ENCODE measurements at places on chromosomes 5 and 9. TPM values are rescaled to one million over a fixed set of nuclear protein-coding genes. Genes with fewer than 3 reads are reported as not detected.

- DNase-seq, result no peak
These were observed 79.4 kb downstream of the FAM114A2 start for GRCh38 chr5:153959134-153959957.

GRCh38 chr5:169431386-169431785 lies 130.4 kb upstream of the SLIT3 start:
- DNase-seq, result no peak

DNA sequence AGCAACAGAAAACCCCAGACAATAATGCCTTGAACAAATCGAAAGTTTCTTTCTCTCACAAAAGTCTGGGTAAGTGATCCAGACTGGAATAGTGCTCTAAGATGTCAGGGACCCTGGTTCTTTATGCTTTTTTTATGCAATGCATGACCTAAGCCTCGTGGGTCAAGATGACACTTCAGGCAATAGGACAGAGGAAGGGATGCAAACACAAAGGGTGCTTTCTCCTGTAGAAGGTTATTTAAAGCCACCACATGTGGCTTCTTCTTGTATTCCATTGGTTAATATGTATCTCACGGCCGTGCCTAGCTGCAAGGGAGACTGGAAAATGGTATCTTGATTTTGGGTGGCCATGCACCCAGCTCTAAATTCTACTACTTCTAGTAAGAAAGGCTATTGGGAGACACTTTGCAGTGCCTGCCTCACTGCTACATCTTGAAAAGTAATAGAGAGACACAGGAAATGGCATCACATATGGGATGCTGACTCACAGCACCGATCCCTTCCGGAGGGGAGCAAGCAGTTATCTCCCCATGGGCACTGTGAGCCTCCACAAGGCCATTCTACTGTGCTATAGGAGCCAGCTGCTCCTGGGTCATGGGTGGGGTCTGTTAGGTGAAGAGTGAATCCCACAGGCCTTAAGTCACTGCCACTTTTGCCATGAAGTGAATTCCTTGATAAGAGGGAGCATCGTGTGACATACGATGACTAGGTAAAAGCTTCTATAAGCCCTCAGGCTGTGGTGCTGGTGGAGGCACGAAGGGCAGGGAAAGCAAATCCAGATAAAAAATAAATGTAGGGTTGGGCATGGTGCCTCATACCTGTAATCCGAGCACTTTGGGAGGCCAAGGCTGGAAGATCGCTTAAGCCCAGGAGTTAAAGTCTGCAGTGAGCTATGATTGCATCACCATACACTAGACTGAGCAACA lies 32.5 kb upstream of the RAB14 start:
- no peak for DNase-seq

DNA sequence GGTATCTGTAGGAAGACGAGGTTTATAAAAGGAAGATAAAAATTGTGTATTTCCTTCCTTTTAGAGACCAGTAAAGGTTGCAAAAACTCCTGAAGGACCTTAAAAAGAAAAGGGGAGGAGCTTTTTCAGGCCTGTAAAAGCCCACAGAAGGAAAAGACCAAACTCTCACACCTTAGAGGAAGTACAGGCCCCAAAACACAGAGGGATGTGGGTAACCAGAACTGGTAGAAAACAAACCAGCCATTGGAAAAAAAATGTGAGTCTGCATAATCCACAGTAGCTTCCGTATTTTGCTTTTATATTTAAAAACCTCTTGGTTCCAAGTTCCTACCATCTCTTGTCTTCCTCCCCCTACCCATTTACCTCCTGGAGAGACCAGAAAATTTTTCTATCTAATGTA lies 8.5 kb downstream of the GIN1 start:
- DNase-seq, result no peak

- no peak for DNase-seq
These were observed 158.5 kb downstream of the TRPM6 start for GRCh38 chr9:74729136-74729695.

- DNase-seq, result no peak
These were observed 180.4 kb downstream of the DAB2IP start for GRCh38 chr9:121831869-121832268.

DNA sequence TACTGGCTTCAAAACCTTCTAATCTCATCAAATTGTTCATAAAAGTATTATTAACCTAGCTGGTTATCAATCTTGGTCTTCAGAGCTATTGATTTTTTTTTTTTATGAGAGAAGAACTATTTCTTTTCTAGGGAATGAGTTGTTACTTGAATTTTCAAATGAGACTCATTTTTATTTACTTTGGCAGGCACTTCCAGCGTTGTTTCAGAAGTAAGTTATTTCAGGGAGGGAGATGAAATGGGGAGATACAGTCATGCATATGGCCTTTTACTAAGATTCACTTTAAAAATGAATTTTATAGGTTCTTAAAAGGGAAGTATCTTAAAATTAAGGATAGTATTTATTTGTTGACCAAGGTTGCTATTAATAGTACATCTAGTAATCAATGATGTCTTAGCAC lies 129.6 kb downstream of the IZUMO3 start:
- DNase-seq, result no peak

GRCh38 chr9:89841456-89841855 lies 236.6 kb downstream of the GADD45G start:
- no peak for DNase-seq

DNA sequence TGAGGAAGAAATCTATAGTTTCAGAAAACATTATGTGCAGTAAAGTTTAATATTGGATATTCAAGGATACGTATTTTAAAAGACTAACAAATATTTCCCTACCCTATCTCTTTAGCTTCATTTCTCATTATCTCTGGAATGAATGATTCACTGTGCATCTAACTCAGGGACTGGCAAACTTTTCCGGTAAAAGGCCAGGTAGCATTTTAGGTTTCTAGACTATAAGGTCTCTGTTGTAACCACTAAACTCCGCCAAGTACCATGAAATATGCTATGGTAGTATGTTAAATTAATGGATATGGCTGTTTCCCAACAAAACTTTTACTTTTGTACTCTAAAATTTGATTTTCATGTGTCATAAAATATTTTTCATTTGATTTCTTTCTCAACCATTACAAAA lies 13.2 kb downstream of the FEM1C start:
- DNase-seq, result no peak

GRCh38 chr9:138013273-138013672 lies 135.7 kb downstream of the CACNA1B start:
- no peak for DNase-seq

GRCh38 chr5:175701797-175702196 lies 43.9 kb downstream of the HRH2 start:
- DNase-seq, result no peak

DNA sequence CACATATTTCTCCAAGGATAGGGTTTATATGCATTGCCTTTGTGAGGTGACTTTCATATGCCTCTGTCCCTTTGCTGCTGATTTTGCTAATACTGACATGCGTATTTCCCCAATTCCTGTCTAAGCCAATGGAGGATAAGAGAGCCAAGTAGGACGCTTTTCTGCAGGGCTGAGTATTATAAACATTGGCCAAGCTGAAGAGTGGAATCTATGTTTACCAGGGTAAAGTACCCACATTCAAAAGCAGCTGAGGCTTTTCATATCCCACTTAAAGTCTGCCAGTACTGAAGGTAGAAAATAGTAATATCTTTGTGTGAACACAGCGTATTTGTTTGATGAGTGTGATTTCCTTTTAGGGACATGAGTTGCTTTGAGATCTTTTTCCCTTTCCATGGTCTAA lies 128.8 kb upstream of the GPR151 start:
- DNase-seq, result no peak

- DNase-seq, result no peak
These were observed 160.2 kb downstream of the SH3GL2 start for GRCh38 chr9:17739022-17739421.

DNA sequence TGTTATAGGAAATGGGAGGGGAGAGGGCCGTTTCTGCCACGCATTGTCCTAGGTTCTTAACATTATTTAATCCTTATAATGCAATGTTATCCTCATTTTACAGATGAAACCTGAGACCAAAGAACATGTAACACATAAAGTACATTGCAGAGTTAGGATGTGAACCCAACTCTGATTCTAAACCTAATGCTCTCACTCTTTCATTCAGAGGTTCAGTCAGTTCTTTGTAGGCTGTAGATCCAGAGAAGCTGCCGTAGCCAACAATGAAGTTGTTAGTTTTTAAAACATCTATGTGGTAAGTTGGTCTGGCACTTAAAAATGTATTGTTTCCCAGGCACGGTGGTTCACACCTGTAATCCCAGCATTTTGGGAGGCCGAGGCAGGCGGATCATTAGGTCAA lies 10.5 kb upstream of the PSMD5 start:
- no peak for DNase-seq

DNA sequence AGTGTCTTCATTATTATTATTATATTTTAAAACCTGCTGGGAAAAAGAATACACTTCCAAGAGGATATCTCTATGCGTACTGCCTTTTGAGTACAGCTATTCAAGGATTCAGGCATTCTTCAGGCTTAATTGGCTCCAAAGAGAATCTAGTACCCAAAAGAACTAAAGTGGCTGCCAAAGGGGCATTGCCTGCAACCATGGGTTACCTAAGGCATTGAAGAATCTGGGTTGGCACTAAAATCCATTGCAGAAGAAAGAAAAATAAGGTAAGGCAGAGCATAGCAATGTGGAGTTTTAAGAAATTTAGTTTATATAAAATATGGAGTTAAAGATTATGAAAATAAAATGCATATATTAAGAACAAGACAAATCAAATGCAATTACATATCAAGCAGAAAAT lies 223.5 kb downstream of the TMEM161B start:
- no peak for DNase-seq

DNA sequence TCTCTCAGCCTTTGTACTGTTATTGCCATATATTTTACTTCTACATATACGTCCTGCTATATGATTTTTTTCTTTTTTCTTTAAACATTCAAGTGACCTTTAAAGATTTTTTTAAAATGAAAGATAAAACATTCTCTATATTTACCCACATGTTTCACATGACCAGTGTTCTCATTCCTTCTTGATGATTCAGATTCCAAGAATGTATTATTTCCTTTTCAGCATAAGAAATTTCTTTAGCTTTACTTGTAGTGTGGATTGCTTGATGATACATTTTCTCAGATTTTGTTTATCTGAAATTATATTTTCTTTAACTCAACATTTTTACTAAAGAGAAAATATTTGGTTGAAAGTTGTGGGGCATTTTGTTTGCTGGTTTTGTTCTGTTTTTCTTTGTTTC lies 792.1 kb downstream of the BRINP1 start:
- no peak for DNase-seq

DNA sequence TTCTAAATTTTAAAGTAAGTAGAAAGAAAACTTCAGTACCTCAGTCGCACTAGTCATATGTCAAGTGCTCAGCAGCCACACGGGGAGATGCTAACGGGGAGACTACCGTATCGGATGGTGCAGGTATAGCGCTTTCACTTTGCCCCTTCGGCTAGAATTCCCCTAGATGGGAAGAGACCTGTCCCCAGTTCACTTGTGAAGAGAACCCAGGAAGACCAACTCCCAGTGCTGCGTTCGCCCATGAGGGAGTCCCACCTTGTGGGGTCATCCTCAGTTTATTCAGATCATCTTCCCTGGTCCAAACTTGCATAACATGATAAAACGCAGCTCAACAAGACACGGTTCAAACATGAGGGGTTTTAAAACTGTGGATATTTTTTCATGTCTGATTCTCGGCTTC lies 87.3 kb downstream of the LHFPL2 start:
- no peak for DNase-seq

DNA sequence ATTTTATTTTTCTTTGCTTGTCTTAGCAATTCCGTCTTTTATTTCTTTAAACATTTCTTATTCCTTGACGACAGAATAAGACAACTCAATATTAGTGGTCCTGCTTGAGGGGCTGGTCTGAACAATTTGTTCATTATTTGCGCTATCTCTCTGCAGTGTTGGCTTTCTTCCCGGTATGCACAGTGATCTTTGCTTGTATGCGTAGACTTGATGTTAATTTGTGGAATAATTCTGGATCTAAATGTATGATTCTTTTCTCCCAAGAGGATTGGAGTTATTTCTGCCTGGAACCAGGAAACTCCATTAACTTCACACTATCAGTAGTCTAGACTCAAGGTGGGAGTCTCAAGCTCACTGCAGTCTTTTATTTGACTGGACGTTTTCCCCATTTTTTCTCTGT lies 80.4 kb downstream of the KDM4C start:
- no peak for DNase-seq

DNA sequence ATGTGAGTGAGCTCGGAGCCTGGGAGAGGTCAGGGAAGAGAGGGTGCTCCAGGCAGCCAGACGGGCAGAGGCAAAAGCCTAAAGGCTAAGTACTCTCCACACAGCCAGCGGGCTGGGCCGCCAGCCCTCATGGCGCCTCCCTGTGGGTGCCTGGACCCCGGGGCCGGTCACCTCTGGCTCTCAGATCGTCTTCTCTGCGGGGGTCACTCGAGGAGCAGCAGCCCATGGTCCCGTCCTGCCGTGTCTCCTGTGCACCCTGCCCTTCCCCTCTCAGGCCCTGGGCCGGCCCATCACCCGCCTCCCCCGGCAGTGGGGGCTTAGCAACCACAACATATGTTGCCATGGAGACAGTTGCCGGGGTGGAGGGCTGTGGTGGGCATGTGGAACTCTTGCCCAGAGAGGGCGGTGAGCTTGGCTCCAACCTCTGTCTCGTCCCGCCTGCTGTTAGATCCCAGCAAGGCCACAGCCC lies 4.2 kb downstream of the AK1 start:
- no peak for DNase-seq

- DNase-seq, result no peak
These were observed 434.7 kb downstream of the DTWD2 start for GRCh38 chr5:118553662-118554061.

- no peak for DNase-seq
These were observed 1144.9 kb upstream of the C9orf72 start for GRCh38 chr9:28718226-28718625.

The NIM1K gene
- total RNA-seq, result 0.14 TPM

The OTP gene
- not detected for total RNA-seq

The TMOD1 gene
- total RNA-seq, result 0.11 TPM

The FGF10 gene
- not detected for total RNA-seq

The OBP2B gene
- not detected for total RNA-seq

The AQP3 gene
- total RNA-seq, result 48.0 TPM

The SLC36A3 gene
- total RNA-seq, result not detected

The TAF11L10 gene
- not detected for total RNA-seq

The EGFLAM gene
- total RNA-seq, result not detected

The LVRN gene
- not detected for total RNA-seq

The KCNIP1 gene
- not detected for total RNA-seq

The SNX18 gene
- total RNA-seq, result 12.9 TPM
